Activated CD4-positive, alpha-beta T cell treated with anti-CD3 and anti-CD28 coated beads for 4 hours (primary cell): ENCODE measurements at places on chromosomes 4 and X.
A peak's percentile ranks its signal among the peaks of the same experiment; 100 is the strongest.

DNA sequence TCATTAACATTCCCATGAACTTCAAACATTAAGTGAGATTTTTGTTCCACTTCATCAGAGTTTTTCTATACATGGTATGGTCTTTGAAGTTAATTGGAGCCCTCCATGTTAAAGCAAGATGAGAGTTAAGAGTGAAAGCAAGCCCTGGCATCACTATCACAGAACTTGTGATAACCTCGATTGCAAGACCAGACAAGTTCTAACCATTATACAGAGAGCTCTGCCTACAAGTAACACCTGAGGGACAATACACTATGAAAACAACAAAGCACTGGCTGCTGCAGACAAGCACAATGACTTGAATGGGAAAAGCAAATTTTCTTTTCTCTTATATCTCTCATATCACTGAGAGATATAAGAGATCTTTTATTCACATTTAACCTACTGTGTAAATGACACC lies 126.6 kb upstream of the GYPA start:
- no peak for DNase-seq

- DNase-seq: no peak
These were observed 136.5 kb downstream of the RNF150 start for GRCh38 chr4:140996766-140997165.

DNA sequence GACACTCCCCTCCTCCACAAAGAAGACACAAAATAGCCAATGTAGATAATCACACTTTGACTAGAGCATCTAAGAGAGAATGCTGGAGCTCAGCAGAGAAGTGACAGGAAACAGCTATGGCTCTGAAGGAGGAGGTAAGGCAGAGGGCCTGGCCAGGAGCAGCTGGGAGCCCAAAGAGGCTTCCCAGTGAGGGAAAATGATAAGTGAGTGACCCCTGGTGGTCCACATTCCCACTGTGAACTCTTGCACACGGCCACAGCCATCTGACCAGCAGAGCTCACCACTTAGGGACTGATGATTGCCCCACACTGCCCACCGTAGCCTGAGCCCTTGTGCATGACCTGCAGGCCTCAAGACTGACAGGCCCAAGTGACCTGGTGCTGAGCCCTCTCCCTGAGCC lies 162.7 kb upstream of the GALNTL6 start:
- no peak for DNase-seq

DNA sequence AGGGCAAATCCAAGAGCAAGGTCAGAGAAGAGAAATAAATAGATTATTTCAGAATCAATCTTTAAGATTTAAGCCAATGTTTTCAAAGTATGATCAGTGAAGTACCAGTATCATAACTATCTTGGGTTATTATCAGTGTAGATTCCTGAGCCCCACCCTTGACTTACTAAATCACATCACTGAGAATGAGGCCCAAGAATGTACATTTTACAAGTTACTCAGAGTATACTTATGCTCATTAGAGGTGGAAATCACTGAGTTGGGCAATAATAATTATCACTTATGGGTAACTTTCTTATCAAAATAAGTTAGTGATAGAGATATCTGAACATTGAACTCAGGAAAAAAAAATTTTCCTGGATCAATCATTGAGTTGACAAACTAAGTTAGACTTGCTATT lies 121.6 kb upstream of the NOCT start:
- no peak for DNase-seq

- no peak for DNase-seq
These were observed 46.6 kb upstream of the UBE2NL start for GRCh38 chrX:143837010-143837843.

DNA sequence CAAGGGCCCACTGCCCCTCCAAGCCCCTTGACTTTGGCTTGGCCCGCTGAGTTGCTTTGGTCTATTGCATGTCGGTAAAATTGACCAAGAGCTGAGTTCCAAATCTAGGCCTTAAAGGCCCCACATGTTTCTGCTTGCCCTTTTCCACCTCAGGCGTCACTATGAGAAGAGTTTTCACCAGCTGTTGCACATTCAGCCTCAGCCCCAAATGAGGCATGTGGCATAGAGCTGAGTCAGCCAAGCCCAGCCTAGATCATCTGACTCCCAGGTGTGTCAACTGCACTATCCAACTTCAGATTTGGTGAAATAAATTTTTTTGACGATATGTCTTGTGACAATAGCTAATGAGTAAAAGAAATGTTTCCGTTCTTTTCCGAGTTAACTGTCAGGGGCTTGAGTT lies 424.5 kb upstream of the FAM47C start:
- DNase-seq: no peak

- no peak for DNase-seq
These were observed 134.4 kb downstream of the DDX53 start for GRCh38 chrX:23134136-23134535.

DNA sequence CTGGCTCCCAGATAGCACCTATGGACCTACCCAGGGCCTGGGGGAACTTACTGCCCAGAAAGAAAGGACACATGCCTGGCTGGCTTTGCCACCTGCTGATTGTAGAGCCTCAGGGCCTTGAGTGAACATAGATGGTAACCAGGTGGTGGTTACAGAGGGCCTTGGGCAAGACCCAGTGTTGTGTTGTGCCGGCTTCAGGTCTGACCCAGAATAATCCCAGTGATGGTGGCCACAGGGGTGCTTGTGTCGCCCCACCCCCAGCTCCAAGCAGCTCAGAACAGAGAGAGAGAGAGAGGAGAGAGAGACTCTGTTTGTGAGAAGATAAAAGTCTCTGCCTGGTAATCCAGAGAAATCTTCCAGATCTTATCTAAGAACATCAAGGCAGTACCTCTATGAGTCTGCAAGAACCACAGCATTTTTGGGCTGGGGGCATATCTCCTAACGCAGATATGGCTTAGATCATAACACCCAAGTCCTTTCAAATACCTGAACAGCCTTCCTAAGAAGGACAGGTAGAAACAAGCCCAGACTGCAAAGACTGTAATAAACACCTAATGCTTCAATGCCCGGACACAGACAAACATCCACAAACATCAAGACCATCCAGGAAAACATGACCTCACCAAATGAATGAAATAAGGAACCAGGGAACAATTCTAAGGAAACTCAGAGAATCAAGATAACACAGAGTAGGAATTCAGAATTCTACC lies 16.3 kb upstream of the RP2 start:
- DNase-seq: no peak

- DNase-seq: peak; percentile 89
These were observed at the start of gene PDLIM5 for GRCh38 chr4:94451695-94452475. Gene PDLIM5, plus strand, starts transcription at chr4:94451942. Its CDS starts 3,347 bp downstream, at chr4:94455289.

- DNase-seq: no peak
These were observed 240.8 kb upstream of the DDX53 start for GRCh38 chrX:22758807-22759481.

DNA sequence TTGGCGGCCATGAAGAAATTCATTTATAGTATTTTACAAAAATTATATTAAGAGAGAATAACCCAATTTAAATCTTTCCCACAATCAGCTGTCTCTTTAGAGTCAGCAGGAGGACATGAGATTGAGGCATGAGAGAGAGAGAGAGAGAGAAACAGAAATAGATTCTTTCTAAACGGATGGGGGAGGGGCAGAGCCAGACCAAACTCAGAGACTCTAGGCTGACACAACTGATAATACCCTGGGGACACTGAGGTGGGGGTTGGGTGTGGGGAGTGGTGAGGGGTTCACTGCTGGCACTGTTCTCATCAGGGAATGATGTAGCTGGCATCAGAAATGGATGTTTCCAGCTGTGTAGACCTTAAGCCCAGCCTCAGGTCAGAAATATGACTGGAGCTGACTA lies 20.5 kb upstream of the HOPX start:
- DNase-seq: no peak

DNA sequence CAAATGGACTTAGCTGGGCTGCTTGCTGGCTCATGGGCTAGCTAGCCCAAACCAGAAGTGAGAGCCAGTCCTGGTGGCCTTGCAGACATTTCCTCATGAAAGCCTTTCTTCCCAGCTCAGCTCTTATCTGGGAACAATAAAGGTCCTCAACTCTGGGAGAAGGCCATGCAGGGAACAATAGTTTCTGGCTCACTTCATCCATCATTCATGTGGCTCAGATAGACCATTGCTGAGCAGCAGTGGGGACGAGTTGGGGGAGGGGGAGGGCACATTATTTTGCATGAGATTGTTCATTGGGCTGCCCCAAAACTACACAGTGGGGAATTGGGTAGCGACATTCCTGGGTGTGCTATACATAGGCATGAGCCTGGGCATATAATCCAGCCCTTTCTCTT lies 47.6 kb downstream of the NHSL2 start:
- no peak for DNase-seq

- no peak for DNase-seq
These were observed 137.3 kb upstream of the FTHL17 start for GRCh38 chrX:31209005-31209628.

DNA sequence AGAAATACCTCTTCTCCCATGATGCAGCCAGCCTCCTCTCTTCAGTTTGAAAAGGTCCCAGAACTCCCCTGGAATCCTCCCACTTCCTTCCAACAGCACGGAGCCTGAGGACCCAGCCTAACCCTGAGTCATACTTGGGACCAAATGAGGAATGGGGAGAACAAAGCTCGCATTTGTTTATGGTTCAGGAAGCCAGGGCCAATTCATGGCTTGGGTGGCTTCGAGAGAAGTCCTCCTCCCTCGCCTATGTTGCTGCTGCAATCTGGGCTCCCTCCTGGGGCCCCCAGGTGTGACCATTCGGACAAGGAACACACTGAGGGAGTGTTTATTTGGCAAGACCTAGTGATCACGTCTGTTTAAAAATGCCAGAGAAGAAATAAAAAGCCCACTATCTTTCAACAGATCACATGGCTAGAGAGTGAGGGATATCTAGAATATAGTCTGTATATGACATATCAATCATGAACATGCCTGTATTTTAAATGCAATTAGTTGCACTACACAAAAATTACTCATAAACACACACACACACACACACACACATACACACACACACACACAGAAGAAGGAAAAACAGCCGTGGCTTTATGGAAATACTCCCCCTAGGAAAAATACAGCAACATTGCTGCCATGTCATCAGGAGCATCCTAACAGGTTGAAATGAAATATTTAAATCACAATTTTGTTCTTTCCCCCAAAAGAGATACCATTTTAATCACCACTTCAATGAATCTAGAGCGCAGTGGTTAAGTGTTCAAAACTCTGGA lies 155.7 kb upstream of the MAP3K15 start:
- DNase-seq: no peak

DNA sequence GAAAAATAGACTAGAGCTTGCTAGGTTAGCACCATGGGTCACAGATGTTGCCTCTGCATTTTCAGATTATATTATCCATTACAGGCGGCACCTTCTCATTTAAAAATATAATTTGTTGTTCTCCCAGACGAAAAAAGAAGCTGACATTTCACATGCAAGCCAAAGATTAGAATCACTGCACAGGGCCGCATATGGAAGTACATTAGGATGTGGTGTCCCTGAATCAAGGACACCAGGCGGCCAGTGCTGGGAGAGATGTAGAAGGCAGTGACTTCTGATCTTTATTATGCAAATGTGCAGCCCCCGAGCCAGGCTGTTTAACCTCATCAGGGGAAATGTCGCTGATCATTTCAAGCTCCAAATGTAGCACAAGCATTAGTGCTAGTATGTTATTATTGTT lies 22.8 kb downstream of the REELD1 start:
- DNase-seq: no peak

GRCh38 chr4:25993395-25994185 lies 79.6 kb downstream of the SMIM20 start:
- DNase-seq: no peak

DNA sequence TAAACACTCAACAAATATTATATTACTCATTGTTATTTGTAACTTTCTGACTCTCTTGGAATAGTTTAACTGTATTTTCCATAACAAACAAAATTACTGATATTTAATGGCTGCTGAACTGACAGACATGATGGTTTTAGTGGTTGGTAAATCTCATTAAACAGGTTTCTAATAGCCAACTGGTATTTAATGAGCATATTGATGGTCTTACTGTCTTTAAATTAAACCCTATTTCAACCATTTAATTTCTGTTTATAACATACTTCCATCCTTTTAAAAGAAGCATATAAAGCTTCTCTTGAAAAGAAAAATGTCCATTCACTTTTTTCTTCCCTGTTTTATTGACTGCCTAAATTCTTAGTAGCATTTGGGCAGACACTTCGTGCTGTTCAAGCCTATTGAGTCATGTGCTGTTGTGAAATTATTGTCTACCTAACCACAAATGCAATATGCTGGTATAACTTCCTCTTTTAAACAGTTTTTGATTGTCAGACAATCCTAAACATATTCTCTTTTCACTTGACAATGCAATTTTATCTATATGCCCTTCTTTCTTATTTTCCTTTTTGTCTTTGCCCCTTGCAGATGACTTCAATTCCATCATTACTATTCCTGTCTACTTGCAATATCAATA lies 163.9 kb upstream of the SLC7A11 start:
- DNase-seq: no peak

DNA sequence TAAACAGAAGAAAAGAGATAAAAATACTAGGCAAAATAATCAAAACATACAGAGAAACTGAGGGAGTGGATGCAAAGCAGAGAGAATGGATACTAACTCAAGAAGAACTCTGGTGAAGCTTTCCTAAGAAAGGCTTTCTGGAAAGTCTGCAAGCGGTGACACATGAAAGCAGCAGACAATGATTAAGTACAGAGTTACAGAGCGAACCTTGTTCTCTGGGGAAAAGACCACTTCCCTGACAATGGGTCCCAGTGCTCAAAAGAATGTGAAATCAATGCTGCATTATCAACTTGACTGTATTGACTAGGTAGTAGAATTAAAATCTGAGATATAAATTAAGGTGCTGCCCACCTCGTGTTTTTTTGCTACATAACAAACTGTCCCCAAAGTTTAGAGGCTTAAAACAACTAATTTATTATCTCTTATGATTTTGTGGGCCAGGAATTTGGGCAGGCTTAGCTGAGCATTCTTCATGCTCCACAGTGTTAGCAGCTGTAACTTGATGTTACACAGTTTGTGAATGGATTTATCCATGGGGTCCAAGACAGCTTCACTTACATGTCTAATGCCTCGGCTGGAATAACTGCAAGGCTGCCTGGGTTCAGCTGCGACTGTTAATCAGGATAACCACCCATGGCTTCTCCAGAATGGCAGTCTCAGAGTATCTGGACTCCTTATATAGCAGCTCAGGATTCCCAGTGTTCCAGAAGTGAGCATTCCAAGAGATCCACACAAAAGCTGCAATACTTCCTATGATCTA lies 106.9 kb upstream of the INPP4B start:
- no peak for DNase-seq

GRCh38 chrX:40433160-40433559 lies 147.6 kb upstream of the ATP6AP2 start:
- no peak for DNase-seq
